ENCODE measurements at places on chromosomes 3 and 15.

DNA sequence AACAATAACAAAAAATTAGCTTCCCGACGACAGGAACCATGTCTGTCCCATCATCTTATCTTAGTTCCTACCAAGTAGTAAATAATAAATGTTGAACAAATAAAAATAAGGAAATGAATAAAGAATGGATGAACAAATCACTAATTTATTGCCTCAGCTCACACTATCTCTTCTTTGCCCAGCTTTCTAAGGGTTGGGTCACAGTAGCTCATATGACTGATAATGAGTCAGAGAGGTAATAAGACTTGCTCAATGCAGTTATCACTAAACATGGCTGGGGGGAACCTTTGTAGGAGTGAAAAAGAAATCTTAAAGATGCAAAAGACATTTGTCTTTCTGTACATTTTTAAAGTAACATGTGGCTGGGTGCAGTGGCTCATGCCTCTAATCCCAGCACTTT is 182.2 kb downstream of the WDR76 start:
- DNase-seq = no peak

DNA sequence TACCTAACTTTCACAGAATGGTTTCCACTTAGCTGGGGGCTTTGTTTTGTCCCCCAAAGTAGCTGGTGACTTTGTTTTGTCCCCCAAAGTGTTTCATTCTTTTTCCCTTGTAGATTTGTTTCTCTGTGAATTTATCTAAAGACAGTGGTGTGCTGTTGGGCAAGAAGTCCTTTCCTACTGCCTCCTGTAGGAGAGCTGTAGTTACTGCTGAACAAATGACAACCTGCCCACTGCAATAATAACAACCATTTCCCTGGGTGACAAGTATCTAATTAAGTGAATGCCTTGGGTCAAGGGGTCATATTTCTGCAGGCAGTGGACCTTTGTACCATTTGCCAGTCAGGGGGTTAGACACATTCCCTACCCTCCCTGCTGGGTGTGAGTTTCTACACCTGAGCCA is 125.4 kb upstream of the BFSP2 start:
- DNase-seq = no peak

- DNase-seq = no peak
Measured at GRCh38 chr3:159609625-159610024, 379.0 kb upstream of the IL12A start.

- no peak for DNase-seq
Measured at GRCh38 chr3:25633919-25634318, 30.8 kb downstream of the TOP2B start.

- DNase-seq = no peak
Measured at GRCh38 chr3:81274671-81275070, 486.8 kb downstream of the GBE1 start.

DNA sequence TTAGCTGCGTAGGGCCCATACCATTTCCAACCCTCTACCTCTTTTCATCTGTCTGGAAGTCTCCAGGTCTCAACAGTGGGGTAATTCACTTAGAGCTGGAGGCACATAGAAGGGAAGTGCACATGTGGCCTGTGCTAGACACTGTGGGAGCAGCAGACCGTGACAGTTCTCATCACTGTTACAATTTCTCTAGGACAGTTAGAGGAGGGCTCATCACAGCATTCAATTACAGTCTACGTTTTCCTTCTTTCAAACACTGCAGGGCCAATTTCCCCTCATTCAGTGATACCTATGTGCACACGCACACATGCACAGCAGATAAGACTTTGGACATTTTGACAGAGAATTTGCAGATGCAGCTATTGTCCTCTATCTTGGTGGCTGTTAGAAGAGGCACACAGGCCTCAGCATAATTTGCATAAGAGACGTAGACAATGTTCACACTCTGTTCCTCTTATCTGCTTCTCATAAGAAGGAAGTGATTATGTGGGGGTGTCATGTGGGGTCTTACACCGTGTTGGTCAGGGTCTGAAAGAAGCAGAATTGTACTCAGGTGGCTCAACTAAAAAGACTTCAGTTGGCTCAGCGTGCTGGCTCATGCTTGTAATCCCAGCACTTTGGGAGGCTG is 12.6 kb upstream of the HRG start:
- no peak for DNase-seq

GRCh38 chr3:50242851-50243542 is 7.0 kb downstream of the GNAI2 start:
- DNase-seq = peak; percentile 38
